ENCODE measurements at places on chromosomes 6 and 20. TPM values are rescaled to one million over a fixed set of nuclear protein-coding genes. Genes with fewer than 3 reads are reported as not detected.
A peak's percentile ranks its signal among the peaks of the same experiment; 100 is the strongest.

DNA sequence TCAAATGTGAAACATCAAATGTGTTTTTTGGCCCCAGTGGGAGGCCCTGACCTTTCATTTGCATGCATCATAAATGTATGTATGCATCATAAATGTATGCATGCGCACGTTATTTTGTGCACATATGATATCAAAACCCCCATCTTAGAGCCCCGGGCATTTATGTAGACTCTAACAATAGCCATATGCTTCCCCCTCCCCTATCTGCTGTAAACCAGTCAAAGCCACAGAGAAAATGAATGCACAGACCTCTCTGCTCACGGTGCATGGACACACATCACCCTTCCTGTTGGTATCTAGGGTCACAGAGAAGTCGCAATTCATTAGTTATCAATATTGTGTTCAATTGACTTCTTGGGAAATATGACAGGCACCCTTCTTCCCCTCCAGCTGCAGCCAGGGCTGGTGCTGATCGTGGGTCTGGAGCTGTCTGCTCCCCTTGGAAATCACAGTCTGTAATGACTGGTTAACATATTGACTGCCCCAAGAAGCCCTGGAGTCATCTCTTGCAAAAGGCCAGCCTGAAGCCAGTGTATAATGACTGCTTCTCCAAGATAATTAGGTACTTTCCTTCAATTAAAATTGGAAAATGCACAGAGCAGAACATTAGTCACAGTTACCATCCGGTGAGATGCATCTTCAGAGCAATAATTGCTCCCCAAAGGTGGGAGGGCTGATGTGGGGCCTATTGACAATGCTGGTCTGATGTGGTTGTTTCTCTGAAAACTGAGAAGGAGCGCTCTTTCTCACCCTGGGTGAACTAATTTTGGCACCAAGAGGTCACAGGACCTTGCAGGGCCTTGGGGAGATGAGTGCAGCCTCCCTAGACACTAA, 532.2 kb downstream of the CDH26 start:
- no peaks in the 10 kb centered on the region for H3K4me1 ChIP-seq
- H3K36me3 ChIP-seq: no peaks in the 10 kb centered on the region
- H3K27ac ChIP-seq: no peak overlapping the region
- peaks cover 4% of the 10 kb centered on the region for H3K27me3 ChIP-seq
- H3K4me3 ChIP-seq: no peak overlapping the region
- DNase-seq: no peak

- DNase-seq: no peak
- H3K36me3 ChIP-seq: no peaks in the 10 kb centered on the region
- H3K27me3 ChIP-seq: no peaks in the 10 kb centered on the region
- peaks cover 58% of the 10 kb centered on the region for H3K4me1 ChIP-seq
These were observed 2.0 kb downstream of the COL19A1 start for GRCh38 chr6:69868252-69868804.

DNA sequence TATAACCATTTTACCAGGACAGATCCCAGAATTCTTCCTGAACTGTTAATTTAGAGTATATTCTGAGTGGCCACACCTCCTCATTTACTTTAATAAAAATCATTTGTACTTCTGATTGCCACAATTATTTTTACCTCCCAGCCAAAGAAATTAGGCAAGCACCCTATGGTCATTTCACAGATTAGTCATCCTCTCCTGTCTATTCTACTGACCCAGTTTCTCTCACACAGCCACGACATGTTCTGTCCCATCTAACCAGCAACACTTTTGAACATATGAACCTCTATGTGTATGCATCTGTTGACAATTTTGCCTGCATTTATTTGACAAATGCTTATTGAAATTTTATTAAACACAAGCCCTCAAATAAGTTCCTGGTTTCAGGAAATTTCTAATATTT, 202.6 kb upstream of the STXBP5 start:
- H3K4me1 ChIP-seq: peaks cover 27% of the 10 kb centered on the region
- no peaks in the 10 kb centered on the region for H3K27me3 ChIP-seq
- no peak for DNase-seq
- no peaks in the 10 kb centered on the region for H3K36me3 ChIP-seq

GRCh38 chr6:8029243-8029870, 34.8 kb downstream of the BLOC1S5 start:
- peaks cover 16% of the 10 kb centered on the region for H3K36me3 ChIP-seq
- no peak overlapping the region for H3K4me3 ChIP-seq
- peaks cover 35% of the 10 kb centered on the region for H3K4me1 ChIP-seq
- DNase-seq: no peak
- H3K27ac ChIP-seq: peak overlapping the region; percentile 70

- H3K4me1 ChIP-seq: peaks cover 8% of the 10 kb centered on the region
- DNase-seq: no peak
These were observed 14.6 kb upstream of the MEI4 start for GRCh38 chr6:77638129-77638830.

GRCh38 chr20:1274485-1275311, 8.6 kb downstream of the SNPH start:
- H3K4me3 ChIP-seq: no peak overlapping the region
- H3K27ac ChIP-seq: no peak overlapping the region
- no peak for DNase-seq

DNA sequence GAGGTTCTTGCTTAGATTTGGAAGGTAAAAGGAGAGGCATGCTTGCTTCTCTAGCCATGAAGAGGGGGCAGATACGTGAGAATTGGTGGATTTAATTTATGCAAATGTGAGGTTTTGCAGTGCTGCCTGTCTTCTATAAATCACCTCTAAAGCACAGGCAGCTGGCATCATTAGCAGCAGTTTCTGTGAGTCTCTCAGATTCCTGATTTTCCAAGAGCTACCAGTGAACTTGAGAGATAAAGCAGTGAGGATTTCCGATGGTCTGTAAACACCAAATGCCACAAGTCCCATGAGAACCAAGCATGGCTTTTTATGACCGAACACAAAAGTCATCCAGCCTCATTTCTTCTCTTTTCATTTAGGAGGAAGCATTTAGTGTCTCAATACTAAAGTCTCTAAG, 3.2 kb upstream of the SIRPB2 start:
- no peak overlapping the region for H3K4me3 ChIP-seq
- no peaks in the 10 kb centered on the region for H3K36me3 ChIP-seq
- no peak overlapping the region for H3K27ac ChIP-seq
- H3K27me3 ChIP-seq: peaks cover 54% of the 10 kb centered on the region

The AFG1L gene
- 9.0 TPM for total RNA-seq
